ENCODE measurements at places on chromosomes 11 and 22.

DNA sequence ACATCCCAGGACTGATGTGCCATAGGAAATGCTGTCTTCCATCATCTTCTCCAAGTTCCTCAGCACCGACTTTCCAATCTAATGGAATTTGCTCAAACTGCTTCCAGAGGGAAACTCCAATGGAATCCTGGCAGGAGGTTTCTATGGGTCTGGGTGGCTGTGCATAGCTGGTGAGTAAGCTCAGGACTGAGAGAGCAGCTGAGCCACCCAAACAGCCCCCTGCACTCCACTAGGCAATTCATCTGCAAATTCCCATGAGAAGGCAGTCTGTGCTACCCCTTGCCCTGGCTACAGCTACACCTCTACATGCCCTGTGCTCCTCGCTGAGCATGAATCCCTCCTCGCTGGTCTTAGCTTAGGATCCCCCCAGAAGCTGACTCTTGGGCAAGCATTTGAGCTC is 127.9 kb upstream of the CSNK2A3 start:
- DNase-seq: no peak

DNA sequence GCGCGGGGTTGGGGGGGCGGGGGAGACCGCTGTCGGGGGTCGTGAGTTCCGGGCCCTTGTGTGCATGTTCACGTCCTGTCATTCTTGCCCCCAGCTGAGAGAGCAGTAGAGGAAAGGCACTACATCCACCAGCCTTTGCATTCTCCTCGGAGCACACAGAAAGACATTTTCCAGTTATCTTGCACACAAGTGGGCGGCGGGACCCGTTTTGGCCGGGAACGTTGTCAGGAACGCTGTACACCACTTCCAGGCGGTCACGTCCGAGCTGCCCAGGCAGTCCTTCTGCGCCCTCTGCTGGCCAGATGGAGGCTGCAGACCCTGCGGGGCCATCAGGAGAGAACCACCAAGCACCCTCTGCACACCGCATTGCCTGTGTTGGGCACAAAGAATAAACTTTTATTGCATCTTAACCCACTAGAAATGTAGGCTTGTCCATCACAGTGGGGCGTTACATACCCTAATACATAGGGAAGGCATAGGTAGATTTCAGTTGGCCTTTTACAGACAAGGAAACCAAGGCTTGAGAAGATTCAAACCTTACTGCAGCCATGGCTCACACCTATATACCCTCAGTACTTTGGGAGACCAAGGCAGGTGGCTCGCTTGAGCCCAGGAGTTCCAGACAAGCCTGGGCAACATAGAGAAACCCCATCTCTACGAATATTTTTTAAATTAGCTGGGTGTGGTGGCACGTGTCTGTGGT is 2.8 kb upstream of the CDKN1C start:
- DNase-seq: peak; percentile 78

DNA sequence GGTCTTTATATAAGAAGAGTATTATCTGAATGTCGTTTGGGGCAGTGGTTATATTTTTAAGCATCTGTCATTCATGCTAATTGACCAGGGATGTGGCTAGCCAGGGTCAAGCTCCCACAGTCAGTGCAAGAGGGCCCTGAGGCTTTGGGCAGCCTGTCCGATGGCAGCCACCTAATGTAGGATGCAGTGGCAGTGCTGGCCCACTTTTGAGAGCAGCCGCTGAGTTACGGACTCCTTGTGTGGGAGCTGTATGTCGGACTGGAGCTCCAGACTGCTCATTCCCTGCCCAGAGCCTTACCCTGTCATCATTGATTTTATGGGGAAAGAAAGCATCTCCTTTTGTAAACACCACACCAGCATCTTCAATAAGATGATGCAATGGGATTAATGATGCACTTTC is 99.5 kb downstream of the SYT9 start:
- no peak for DNase-seq

GRCh38 chr11:12329169-12329568 is 48.2 kb upstream of the PARVA start:
- no peak for DNase-seq

- peak; percentile 45 for DNase-seq
Observed at GRCh38 chr11:130315354-130315970, 745 bp upstream of the ZBTB44 start.

- DNase-seq: no peak
Observed at GRCh38 chr11:65438257-65439151, 15.9 kb downstream of the NEAT1 start.

GRCh38 chr22:32699686-32700085 is 101.8 kb upstream of the TIMP3 start:
- no peak for DNase-seq
